Left renal pelvis (tissue), 4 donors: ENCODE measurements at places on chromosomes 3 and 15. TPM values are rescaled to one million over a fixed set of nuclear protein-coding genes. Genes with fewer than 3 reads are reported as not detected.

DNA sequence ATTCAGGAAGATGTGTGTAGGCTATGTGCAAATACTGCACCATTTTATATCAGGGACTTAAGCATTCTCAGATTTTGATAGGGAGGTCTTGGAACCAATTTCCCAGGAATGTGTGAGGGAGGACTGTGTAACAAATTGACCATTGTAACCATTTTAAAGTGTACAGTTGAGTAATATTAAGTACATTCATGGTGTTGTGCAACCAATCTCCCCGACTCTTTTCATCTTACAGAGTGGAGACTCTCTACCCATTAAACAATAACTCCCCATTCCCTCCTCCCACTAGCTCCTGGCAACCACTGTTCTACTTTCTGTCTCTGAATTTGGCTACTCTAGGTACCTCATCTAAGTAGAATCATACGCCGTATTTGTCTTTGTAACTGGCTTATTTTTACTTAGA, 5.1 kb downstream of the RCN2 start:
- DNase-seq: no peak

DNA sequence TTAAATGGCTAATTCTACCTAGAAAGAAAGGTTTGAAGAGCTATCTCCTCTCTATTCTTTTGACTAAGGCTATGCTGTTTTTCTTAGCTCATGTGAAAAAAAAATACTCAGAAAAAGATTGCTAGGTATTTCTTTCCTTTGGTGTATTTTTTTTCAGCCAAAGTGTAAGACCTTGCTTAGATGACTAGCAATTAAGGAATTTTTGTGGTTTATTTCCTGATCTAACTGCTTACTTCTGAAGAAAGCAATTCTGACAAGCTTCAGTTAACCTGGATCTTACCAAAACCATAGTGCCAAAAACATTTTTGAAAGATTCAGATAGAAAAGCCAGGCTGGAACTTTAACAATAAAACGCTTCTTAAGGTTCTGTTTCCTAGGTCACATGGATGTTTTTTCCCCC, 315.6 kb downstream of the SOX2 start:
- no peak for DNase-seq

DNA sequence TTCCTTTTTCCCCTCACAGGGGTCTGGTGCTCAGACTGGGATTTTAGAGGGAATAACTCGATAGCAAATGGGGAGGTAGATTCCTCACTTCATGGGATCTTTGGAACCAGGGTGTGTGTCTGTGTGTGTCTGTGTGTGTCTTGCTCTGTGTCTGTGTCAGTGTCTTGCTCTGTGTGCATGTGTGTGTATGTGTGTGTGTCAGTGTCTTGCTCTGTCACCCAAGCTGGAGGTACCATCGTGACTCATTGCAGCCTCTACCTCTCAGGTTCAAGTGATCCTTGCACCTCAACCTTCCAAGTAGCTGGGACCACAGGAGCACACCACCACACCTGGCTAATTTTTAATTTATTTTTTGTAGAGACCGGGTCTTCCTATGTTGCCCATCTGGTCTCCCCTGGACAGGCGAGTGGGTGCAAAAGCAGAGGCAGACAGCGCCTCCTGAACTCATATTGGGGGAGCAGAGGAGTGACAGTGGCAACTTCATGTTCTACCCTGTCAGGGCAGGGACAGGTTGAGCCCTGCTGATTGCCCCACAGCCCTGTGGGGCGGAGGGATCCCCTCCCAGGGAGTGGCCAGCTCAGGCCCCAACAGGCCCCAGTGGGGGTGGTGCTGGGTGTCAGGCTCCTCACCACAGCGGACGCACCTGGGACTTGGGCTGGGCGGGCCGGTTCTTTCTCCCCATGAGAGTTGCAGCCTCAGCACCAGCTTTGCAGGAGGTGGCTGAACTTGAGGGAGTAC, 10.4 kb upstream of the SEMA4B start:
- DNase-seq: no peak

BLM gene
- polyA plus RNA-seq: 12.2 TPM

KLHL40 gene
- polyA plus RNA-seq: not detected

GRCh38 chr3:65168547-65168946, 480.7 kb upstream of the ADAMTS9 start:
- no peak for DNase-seq

DNA sequence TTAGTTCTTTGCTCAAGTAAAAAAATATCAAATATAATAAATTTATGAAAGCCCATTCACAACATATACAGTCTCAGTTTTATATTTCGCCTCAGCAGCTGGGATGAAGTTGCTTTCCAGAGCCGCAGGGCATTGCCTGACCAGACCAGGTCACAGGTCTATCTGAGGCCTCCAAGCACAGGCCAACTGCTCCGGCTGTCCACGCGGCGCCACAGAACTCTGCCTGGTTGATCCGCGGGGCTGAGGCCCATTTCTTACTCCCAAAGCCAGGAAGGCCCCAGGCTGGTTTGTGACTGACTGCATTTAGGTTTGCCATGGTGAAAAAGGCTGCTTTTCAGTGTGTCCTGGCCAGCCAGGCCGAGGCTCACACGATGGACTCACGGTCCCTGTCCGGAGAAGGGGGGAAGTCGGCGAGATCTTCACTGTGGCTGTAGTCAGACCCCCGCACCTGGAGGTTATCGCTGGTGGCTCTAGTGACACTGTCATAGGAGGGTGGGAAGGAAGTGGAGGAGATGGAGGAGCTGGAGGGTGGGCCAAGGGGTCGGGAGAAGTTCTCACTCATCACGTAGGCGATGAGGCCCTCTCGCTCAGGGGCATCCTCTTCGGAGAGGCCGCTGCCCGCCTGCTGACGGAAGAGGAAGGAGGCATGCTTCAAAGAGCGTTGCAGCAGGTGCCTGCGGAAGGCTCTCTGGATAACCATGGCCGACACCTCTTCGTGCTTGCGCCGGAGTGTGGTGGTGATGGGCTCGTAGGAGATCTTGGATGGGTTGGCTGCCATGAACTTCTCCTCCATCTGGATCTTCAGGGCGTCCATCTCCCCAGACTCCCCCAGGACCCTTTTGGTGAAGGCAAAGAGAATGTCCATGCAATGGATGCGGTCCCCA, 54.1 kb downstream of the EXOG start:
- DNase-seq: no peak

DNA sequence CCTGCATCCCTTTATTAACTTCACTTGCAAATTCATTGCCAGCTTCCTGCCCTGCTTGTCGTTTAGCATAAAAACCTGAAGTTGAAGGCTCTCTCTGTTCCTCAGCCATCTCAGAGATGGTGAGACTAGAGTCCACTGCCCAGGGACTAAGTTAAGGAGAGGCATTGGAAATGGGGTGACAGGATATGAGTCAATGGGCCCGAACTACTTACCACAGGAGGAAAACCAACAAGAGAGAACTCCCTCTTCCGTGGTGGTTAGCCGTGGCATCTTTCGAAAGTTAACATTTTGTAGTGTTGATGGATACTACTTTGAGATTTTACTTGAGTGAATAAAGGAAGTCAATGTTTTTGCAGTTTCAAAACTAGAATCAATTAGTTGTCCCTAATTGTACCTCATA, 65.3 kb downstream of the LRTM1 start:
- no peak for DNase-seq

ATP13A5 gene
- 0.38 TPM for polyA plus RNA-seq

DNA sequence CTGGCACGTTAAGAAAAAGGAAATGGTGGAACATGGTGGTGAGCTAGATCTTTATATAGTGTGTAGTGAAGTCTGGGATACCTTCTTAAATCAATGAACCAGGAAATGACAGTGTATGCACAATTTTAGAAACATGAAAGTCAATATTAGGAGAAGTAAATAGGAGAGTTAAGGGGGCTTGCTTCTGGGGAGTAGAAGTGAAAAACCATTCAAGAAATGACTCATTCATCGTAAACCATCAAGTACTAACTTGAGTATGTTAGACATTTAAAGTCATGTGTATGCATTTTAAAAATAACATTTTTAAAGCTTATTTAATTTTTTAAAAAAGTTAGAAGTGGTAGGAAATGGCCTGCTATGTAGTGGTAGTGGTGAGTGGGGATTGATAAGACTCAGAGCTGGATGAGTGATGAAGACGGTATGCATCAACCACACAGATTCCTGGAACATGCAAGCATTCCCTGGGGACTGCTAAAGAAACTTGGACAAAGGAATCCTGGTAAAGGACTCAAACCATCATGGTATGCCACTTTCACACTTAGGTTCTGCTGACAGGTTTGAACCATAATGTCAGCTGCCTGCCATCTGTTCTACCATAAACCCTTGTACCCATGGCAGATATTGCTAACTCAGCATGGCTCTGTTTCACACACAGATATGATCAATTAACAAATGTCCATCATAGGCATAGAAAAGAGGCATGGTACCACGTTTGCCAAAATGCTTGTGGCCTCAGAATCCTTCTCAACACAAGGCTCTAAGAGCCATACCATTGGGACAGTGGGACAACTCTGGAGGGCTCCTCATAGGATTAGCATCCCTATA, 28.9 kb upstream of the MITF start:
- DNase-seq: no peak

- no peak for DNase-seq
Observed at GRCh38 chr15:57193161-57193560, 183.1 kb upstream of the CGNL1 start.

GRCh38 chr15:67967871-67968431, 86.2 kb upstream of the PIAS1 start:
- no peak for DNase-seq

STRA6 gene
- 46.4 TPM for polyA plus RNA-seq
